ENCODE measurements at places on chromosomes 5 and 9.

DNA sequence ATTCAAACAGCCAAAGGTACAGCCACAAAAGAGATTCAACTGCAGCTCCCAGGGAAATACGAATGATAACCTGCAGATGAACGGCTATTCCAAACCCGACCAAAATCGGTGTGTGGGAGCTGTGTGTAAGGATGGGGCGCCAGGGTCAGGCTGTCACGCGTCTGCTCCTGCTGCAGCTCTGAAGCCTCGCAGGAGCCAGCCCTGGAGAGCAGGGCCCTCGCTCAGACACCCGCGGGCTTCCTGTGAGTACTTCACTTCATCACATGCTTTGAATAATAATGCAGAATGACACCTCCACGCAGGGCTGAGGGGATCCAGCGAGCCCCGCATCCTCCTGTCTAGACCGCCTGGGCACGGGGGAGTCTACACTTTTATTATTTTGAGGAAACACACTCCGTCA lies 307.5 kb upstream of the IRX2 start:
- no peak for DNase-seq

GRCh38 chr9:25600501-25600900 lies 77.7 kb downstream of the TUSC1 start:
- DNase-seq = no peak

DNA sequence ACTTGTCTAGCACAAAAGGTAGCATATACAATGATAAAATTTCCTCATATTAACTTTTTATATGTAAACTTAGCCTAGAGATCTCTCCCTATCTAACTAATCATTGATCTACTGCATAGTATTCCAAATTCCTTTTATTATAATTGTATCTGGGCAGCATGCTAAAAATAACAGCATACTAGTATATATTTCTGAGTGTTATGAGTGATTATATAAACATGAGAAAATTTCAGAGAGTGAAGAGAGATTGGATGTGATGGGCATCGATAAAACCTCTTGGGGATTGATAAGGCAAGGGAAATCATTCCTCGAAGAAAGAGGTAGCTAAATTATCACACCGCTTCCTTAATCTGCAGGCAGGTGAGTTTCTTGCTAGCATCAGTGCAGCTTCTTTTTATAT lies 158.2 kb downstream of the HMHB1 start:
- DNase-seq = no peak

- no peak for DNase-seq
Observed at GRCh38 chr9:72907421-72907820, 45.4 kb downstream of the ALDH1A1 start.

DNA sequence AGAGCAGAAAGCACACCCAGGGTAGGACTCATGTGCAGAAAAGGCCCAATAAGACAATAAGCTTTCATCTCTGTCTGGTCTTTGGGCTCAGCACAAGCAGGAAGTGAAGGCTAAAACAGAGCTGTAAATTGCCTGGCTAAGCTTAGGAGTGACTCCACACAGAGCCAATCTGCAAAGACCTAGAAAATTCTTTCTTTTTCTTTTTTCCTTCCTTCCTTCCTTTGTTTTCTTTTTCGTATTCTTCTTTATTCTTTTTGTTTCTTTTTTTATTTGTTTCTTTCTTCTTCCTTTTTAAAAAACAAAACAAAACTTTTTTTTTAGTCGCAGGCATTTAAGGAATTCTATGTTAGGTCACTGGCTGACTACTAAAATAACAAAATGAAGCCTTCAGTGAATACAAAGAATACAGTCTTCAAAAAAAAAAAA lies 12.2 kb downstream of the SLC35A4 start:
- DNase-seq = no peak

DNA sequence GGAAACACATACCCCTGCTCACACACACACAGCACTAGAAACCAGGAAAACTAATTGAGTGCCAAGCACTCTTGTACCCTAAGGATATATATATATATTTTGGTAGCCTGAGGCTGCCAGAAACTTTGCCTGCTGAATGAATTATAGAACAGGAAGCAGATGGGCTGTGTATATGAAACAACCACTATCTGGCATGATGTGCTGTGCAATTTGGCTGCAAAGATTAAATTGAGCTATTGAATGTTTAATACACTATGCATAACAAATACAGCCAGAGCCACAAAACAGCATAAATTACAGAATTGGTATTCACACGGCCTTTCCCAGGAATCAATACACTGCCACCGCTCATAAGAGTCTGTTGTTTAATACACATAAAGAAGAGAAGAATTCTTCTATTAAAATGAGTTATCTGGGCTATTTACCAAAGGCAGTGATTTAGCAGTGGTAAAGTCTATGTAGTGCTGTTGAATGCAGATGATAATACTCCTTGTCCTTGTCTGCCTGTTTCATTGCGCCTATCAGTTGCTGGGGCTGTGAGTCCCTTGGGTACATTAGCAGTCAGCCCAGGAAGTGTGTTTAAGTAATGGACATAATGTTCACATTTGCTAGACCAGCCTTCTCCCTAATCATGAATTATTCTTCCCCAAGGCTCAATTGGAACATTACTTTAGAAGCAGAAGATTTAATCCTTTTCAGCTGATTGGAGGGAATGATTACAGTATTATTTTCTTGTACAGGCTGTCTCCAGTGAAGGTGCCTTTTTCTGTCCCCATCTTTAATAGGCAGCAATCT lies 294.3 kb downstream of the TLE1 start:
- DNase-seq = no peak

- DNase-seq = no peak
Observed at GRCh38 chr5:128665747-128666355, 127.8 kb upstream of the FBN2 start.

- peak; percentile 57 for DNase-seq
Observed at GRCh38 chr9:97398999-97399758, 12.7 kb upstream of the TDRD7 start.

DNA sequence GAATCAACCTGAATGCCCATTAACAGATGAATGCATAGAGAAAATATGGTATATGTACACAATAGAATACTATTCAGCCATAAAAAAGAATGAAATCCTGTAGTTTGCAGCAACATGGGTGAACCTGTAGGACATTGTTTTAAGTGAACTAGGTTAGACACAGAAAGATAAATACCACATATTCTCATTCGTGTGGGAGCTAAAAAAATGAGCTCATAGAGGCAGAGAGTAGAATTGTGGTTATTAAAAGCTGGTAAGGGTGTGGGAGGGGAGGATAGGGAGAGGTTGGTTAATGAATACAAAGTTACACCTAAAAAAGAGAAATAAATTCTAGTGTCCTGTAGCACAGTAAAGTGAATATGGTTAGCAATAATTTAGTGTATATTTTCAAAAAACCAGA lies 23.5 kb downstream of the PTTG1 start:
- DNase-seq = no peak

- no peak for DNase-seq
Observed at GRCh38 chr5:37811866-37812265, 28.0 kb downstream of the GDNF start.

DNA sequence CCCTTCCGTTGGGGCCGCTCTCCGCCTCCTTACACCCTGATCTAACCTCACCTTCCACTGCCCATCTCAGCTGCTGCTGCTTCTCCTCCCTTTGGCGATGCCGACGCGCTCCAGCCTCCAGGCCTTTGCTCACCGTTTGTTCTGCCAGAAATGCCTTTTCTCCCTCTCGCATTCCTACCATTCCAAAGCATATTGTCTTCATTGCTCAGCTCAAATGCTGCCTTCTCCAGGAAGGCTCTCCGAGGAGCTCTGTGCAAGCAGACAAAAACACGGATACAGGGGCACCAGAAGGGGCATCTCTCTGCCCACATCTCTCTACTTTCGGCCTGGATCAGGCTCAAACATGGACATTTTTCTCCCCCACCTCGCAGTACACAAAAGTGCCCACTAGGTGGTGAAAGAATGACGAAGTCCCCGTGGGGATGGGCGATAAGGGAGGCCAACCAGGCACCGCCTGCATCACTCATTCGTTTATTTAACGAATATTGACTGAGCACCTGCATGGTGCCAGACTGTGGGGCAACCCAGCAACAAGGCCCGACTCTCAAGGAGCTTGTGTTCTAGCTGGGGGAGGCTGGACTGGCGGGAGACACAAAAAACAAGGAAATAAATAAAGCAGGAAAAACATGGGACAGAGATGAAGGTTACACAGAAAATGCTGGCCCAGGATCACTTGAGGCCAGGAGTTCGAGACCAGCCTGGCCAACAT lies 7.3 kb upstream of the GRHPR start:
- peak; percentile 70 for DNase-seq

GRCh38 chr5:53779541-53779981 lies 219.1 kb downstream of the NDUFS4 start:
- no peak for DNase-seq

- no peak for DNase-seq
Observed at GRCh38 chr9:106728860-106729259, 134.1 kb upstream of the ZNF462 start.

GRCh38 chr5:102664616-102665335 lies 90.3 kb upstream of the PAM start:
- no peak for DNase-seq

GRCh38 chr9:71937070-71937625 lies 25.7 kb downstream of the C9orf85 start:
- no peak for DNase-seq

GRCh38 chr5:100270023-100270771 lies 265.0 kb upstream of the FAM174A start:
- no peak for DNase-seq

DNA sequence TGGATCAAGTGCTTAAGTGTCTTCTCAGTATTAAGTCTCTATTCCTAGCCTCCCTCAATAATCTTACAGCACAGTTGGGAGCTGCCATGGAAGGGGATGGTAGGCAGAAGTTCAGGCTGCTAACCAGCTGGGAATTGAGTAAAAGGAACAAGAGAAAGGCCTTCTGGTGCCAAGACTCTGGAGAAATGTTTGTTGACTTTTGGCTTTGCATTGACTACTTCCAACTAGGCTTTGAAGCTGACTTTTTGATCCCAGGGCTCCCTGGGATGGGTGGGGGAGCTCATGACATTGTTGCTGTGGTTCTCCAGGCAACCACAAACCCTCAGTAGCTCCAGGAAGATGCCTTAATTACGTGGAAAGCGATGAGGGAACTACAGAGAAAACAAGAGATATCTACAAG lies 85.2 kb upstream of the HTR4 start:
- DNase-seq = no peak

DNA sequence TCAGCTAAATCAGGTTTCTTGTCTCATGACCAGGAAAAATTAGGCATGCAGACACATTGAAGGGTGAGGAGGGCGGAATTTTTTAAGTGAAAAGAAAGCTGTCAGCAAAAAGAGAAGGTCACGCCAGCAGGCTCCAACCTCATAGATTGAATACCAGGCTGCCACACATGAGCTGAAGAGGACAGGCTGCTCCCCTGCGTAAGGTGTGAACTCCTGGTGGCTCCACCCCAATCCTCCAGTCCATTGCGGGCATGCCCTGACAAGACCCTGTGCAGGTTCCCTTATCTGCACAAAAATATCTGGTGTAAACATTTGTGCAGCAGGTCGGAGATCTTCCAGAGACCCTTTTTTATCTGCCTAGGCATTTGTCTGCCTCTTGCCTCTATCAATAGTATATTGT lies 22.9 kb upstream of the TEX10 start:
- DNase-seq = no peak

DNA sequence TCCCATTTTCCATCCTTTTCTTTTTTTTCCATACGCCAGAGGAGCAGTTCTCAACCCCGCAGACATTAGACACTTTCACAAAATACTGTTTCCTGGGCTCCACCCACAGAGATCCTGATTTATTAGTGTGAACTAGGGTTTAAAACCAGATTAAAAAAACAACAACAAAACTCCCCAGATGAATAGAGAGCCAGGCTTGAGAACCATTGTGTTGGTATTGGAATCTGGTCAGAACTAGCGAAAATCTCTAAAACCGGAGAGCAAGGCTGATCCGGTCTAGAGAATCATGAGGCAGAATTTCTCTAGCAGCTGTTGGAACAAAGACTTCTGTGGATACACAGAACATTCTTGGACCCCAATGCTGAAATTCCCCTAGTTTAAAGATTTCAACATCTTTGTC lies 173.0 kb downstream of the PCSK1 start:
- DNase-seq = no peak

GRCh38 chr5:16413166-16413860 lies 52.3 kb downstream of the ZNF622 start:
- no peak for DNase-seq

DNA sequence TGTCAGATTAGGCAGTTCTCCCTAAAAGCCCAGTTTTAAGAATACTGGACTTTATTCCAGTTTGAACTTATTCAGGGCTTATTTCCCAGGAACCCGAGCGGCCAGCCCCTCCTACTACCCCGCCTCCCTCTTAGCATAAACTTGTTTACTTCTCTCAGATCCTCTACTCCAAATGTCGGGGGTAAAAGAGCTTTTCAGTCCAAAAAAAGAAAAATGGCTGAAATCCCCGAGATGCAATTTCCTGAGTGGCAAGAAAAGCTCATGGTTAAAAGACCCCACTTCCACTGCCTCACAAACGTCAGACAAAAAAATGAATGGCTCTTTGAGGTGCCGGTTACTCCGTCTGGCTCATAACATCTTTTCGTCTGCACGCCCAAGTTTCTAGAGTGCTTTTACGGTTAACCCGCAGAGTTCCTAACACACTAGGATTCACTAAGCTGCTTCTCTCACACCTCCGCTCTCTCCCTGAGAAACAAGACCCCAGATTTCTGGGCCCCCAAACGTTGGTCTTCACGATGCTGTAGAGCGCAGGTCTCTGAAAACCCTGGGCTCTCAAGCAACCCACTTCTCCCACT lies 402 bp downstream of the BRD8 start:
- no peak for DNase-seq

GRCh38 chr9:138043411-138044345 lies 166.1 kb downstream of the CACNA1B start:
- no peak for DNase-seq

DNA sequence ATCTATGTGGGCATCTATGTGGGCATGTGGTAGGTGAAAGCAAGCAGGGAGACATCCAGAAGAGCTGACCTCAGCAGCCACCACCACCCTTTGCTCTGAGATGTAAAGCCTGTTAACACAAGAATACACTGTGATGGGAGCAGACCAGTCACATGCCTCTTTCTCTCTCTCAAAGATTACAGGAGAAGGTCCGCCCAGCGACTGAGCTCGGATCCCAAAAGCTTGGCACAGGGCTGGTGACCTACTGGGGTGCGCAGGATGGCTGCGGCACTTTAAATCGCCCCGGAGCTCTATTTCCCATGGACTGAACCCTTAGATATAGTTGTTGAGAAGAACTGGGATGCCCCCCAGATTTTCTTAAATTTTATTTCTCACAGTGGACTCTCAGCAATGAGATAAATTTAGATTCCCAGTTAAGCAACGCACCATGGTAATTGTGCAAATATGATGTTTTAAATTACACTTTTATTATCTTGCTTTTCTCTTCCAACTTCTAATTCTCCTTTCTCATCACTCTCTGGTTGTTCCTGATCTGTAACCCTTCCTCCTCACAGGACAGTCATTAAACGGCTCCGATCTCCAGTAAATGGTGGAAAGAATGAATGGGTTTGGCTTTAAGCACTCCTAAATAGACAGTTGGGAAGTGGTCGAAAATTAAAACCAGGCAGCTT lies 37.7 kb upstream of the ICE1 start:
- no peak for DNase-seq

Measured in activated CD4-positive, alpha-beta T cell treated with anti-CD3 and anti-CD28 coated beads for 24 hours (primary cell).